Left forelimb (tissue), 1 donor: ENCODE measurements at places on chromosomes 5 and 9.

DNA sequence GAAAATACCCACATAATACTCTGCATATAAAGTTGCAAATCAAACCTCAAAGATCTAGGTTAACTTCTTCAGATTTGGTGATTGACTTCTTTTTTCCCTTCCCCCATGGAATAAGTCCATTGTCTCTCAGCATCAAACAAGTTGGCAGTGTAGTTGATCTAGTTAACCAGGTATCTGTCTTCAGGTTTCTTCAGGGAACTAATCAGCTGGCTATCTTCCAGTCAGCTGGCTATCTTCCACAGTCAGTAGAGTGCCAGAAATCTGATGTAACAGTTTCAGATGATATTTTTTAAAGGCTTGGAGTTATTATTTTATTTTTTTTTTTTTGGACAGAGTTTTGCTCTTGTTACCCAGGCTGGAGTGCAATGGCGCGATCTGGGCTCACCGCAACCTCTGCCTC lies 16.8 kb downstream of the TNFSF15 start:
- DNase-seq = no peak

- DNase-seq = no peak
Observed at GRCh38 chr9:92966518-92966800, 19.1 kb downstream of the FGD3 start.

- DNase-seq = no peak
Observed at GRCh38 chr5:172973127-172973916, 10.2 kb upstream of the ATP6V0E1 start.

DNA sequence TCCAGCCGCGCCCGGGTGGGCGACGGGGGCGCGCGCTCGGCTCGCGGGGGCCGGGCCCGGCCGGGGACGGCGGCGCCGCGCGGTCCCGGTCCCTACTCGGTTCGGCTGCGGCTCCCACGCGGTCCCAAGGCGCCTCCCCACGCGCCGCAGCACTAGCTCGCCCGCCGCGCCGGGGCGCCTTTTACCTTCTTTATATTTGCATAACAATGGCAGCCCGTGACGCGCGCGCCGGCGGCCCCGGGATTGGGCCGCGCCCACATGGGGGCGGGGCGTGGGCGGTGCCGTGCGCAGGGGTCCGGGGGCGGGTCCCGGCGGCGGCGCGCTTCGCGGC lies at the start of gene NRARP:
TSS of gene NRARP (minus strand) at position 154 of the 331 bp plus-strand sequence. CDS start 343 bp downstream, outside the sequence.
- DNase-seq = peak; percentile 90

- no peak for DNase-seq
Observed at GRCh38 chr9:129344641-129345495, 166.8 kb upstream of the IER5L start.
